Renal pelvis (tissue), 12 donors: ENCODE measurements at places on chromosomes 7 and 10. TPM values are rescaled to one million over a fixed set of nuclear protein-coding genes. Genes with fewer than 3 reads are reported as not detected.

GRCh38 chr7:27128776-27129728 is 1.5 kb downstream of the HOXA4 start:
- DNase-seq = no peak

DNA sequence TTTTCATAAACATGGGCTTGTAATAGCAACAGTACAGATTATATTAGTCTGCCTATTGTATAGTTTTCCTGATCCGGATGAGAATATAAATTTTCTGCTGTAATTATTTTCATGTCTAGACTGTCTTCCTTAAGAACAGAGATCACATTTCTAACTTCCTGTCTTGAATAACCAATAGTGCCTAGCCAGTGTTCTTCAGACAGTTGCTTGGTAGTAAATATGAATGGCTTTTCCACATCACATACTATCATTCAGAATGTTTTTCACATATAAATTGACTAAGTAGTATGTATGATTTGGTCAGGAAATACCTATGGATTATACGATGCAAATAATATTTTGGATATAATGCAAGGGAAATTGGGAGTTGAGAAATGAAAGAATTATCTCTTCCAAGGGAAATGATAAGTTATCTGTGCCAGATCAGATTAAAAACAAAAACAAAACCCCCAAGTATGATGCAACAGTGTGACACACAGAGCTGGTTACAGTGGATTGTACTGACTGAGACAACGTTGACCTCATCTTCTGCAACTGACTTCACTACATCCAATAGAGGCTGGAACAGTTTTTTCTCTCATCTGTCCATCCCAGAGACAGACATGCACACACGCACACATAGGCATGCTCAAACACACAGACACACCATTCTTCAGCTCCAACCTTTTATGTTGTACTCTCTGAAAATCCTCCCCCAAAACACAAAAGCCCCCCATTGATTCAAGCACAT is 16.4 kb downstream of the ITGA8 start:
- no peak for DNase-seq

GRCh38 chr10:6721480-6721879 is 141.4 kb upstream of the PRKCQ start:
- DNase-seq = peak; percentile 66

- peak; percentile 69 for DNase-seq
Measured at GRCh38 chr10:14185316-14186045, 145.2 kb downstream of the FRMD4A start.

DNA sequence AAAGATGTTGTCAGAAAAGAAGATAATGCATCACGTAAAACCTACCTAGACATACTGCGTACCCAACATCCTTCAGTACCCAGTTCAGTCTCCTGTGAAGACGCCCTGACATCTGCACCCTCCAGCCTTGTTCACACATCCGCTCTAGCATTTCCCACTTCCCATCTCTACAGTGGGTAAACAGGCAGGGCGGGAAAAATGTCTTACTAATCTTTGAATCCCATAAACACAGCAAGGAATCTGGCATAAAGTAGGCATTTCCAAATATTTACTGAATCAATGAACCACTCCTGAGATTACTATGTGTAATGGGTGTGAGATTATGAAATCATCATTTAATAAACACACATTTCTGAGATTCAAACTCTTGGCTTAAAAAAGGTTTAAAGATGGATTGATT is 132.8 kb downstream of the GLI3 start:
- DNase-seq = no peak

DNA sequence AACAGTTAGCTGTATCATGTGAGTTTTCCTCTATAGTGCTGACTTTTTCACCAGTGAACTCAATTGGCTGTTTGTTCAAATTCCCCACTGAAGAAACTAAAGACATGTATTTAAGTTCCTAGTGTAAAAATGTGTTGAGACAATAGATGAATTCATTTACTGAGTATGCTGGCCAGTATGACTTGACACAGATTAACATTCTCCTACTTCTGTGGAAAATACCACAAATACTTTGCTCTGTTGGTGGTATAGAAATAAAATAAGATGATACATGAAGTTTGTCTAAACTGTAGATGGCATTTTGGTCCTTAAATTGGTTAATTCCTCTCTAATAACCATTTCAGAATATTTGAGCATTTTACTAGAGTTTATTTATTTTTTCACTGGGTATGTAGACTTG is 227.7 kb upstream of the TEX47 start:
- no peak for DNase-seq

DNA sequence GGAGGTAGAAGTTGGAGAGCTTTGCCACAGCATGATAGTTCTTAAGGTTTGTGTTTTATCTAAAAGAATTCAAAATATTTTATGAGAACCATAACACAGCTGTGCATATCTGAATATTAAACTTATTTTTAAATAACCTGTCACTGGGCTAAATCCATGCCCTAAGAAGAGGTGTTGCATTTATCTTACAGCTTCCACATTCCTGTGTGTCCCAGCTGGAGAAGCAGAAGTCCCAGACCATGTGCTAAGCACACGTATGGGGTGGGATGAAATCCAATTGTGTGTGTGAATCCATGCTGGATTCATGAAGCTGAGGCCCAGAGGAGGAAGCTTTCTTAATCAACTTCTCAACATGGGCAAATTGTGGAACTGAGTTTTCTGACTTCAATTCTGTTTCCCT is 121.5 kb downstream of the PKD1L1 start:
- no peak for DNase-seq

DNA sequence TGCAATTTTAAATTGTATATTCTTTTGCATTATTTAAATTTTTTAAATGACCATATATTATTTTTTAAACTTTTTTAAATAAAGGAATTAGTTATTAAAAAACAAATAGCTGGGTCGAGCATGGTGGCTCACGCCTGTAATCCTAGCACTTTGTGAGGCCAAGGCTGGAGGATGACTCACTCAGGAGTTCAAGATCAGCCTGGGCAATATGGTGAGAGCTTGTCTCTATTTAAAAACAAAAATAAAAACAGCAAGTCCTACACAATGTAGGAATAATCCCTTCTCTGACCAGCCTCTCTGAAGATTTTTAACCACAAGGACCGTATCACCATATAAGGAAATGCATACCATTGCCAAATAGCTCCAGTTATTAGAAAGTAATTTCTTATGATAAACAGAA is 19.6 kb downstream of the NOC3L start:
- DNase-seq = no peak

GRCh38 chr7:80247144-80247543 is 112.5 kb downstream of the GNAI1 start:
- no peak for DNase-seq

DNA sequence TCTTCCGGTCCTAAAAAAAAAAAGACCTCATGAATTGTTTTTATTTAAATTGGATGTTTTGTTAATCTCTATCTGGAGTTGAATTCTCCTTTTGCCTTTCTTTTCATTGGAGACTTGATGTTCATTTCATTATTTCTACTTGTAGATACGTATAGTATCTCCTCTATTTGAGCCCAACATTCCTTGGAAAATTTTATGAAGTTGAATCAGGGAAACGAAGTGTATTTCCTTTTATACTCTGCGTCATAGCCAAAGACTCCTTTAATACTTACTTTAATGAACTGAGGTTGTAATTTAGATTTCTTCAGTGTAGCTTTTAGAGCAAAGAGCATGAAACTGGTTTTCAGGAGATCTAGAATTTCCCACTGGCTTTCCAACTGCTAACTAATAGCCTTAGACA is 132.4 kb downstream of the KIAA1217 start:
- no peak for DNase-seq

DNA sequence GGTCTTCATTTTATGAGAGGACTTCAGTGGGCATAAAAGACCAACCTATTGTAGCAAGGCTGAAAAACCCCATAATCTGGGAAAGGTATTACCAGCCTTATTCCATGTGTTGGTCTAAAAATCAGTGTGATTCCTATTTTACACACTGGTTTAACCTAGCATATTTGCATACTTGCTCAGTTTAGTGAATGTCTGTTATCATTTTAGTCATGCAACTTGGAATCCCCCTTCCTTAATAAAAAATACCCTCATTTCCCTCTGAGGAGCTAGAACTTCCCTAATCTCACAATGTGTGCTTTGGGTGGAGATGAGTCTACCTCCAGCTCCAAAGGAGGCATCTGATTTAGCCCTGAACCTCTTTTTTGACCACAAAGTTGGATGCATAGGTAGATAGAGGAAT is 312.8 kb upstream of the SORCS1 start:
- DNase-seq = no peak

GRCh38 chr10:70145166-70145665 is 1.3 kb downstream of the TYSND1 start:
- DNase-seq = no peak

GRCh38 chr10:24376731-24377130 is 167.8 kb downstream of the KIAA1217 start:
- DNase-seq = no peak

DNA sequence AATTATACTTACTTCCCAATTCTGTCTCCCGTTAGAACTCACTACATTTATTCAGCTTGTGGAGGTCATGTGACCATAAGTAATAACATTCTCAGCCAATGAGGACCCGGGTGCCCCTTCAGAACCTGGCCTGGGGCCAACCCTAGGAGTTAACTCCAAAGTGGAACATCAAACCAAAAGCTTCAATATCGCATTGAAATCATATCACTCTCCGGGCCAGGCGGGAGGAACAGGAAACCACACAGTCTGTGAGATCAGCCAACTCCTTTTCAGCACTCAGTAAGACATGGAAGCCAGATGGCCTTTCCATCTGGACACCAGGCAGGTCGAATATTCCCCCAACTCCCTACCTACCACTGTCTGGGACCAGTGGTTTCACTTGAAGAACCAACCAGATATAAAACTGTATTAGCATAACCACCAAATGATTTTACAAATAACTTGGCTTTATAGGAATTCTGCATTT is 5.5 kb downstream of the CREB3L2 start:
- no peak for DNase-seq

DNA sequence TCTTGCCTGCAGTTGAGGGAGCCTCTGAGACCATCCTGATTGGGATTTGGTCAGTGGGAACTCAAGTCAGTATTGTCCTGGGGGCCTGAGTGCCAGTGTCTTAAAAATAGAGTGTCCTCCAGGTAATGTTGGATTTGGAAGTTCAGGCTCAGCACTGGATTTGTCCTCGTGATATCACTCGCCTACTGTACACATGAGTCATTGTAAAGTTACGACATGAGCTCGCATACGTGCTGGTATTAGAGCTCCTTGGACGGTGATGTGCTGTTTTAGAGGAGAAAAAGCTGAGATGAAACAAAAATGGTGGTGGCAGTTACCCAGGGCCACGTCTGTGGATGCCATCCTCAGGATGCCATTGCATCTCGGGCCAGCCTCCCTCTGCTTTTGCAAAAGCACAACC is 78.2 kb downstream of the MGMT start:
- no peak for DNase-seq

- DNase-seq = no peak
Measured at GRCh38 chr10:11145495-11145855, 127.8 kb downstream of the CELF2 start.

- no peak for DNase-seq
Measured at GRCh38 chr10:93218386-93218785, 144.7 kb downstream of the CYP26A1 start.

- no peak for DNase-seq
Measured at GRCh38 chr7:120988591-120989256, at the start of gene CPED1. Gene CPED1, plus strand, starts transcription at chr7:120988711. Its CDS starts 911 bp downstream, at chr7:120989622.

- DNase-seq = no peak
Measured at GRCh38 chr10:124995605-124996004, 53.7 kb downstream of the ZRANB1 start.

DNA sequence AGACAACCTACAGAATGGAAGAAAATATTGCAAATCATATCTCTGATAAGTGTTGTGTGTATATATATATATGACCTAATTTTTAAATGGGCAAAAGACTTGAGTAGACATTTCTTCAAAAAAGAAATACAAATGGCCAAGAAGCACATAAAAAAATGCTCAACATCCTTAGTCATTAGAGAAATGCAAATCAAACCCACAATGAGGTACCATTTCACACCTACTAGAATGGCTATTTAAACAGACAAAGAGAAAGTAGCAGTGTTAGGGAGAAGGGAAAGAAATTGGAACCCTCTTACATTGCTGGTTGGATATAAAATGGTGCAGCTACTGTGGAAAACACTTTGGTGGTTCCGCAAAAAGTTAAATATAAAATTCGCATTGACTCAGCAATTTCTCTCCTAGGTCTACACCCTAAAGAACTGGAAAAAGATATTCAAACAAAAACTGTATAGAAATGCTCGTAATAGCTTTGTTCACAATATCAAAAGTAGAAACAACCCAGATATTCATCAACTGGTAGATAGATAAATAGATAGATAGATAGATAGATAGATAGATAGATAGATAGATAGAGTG is 16.3 kb downstream of the ACSL5 start:
- no peak for DNase-seq

DNA sequence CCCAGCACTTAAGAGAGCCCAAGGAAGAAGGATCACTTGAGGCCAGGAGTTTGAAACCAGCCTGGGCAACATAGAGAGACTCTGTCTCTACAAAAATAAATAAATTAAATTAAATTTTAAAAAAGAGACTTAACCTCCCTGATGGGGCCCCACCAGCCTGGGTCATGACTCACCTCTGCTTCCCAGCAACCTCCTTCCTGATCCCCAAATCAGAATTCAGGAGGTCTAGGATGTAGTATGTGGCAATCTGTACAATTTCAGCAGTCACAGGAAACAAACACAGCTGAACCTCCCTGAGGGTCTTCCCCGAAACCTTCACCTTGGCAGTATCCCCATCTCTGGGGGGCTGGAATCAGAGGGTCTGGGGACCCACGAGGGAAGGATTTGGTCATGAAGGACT is 9.7 kb upstream of the PPP1R35 start:
- DNase-seq = no peak

DNA sequence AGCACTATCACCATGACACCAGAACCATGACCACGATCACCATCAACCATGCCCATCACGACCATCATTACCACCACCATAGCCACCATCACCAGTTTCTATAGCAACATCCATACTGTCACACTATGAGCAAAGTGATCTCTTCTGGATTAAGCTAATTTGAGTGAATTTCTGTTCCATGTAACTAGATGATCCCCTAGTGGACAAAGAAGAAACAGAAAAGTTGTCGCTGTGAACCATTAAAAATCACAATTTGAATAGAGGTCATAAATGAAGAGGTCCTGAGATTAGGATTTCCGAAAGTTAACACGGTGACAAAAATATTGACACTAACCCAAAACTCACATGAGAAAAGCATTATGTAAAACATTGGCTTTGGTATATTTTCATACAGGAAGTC is 77.6 kb downstream of the CLRN3 start:
- no peak for DNase-seq

GRCh38 chr7:116167177-116167576 is 43.2 kb upstream of the TES start:
- DNase-seq = no peak

CLRN3 gene
- polyA plus RNA-seq = 19.6 TPM

FAM25C gene
- polyA plus RNA-seq = not detected

CRPPA gene
- polyA plus RNA-seq = 4.5 TPM

FAM25G gene
- polyA plus RNA-seq = not detected

SH2B2 gene
- polyA plus RNA-seq = 3.7 TPM

SLC37A3 gene
- 48.1 TPM for polyA plus RNA-seq

CELF2 gene
- 11.5 TPM for polyA plus RNA-seq

SLC18A3 gene
- polyA plus RNA-seq = not detected

CUZD1 gene
- 1.7 TPM for polyA plus RNA-seq

UNC5B gene
- 41.4 TPM for polyA plus RNA-seq

KAZALD1 gene
- 13.6 TPM for polyA plus RNA-seq

EEPD1 gene
- polyA plus RNA-seq = 6.3 TPM

CPA2 gene
- polyA plus RNA-seq = 0.33 TPM

PRPS1L1 gene
- 0.20 TPM for polyA plus RNA-seq

PALD1 gene
- 12.7 TPM for polyA plus RNA-seq
